ENCODE measurements at places on chromosomes 2 and 18.

GRCh38 chr18:4101009-4101408, 354.1 kb downstream of the DLGAP1 start:
- DNase-seq, result no peak

- DNase-seq, result no peak
Observed at GRCh38 chr2:72134408-72134996, 13.2 kb downstream of the CYP26B1 start.

GRCh38 chr18:46098616-46098933, 479 bp upstream of the ATP5F1A start:
- DNase-seq, result no peak

DNA sequence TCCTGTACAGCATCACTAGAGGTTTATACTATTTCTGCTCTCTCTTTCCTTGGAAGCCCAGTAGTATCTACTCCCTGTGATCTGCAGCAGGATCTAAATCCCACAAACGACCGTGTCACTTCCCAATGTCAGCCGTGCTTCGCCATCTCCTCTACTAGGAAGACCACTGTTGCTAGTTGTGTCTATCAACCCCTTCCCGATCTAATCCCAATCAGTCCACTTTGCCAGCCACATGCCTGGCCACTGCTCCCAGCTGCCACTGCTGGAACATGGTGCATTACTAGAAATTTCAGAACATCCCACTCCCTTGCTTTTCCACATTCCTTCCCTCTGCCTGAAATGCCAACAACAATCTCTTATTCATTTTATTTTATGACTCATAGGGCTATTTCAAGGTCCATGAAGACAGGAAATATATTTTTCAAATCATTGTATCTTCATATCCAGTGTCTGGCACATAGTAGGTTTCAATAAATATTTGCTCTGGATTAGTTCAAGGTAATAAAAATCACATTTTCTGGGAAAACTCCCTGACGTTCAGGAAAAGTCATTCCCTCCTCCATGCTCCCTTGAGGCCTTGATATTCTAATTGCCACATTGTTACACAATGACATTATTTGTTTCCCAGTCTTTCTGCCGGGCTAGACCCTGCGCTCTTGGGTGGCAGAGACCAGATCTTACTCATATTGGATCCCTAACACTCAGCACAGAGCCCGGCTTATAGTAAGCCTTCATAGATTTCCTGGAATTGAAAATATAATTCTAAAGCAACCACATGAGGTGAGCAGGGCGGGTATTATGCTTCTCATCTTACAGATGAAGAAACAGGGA, 2.1 kb upstream of the TRIB2 start:
- no peak for DNase-seq

DNA sequence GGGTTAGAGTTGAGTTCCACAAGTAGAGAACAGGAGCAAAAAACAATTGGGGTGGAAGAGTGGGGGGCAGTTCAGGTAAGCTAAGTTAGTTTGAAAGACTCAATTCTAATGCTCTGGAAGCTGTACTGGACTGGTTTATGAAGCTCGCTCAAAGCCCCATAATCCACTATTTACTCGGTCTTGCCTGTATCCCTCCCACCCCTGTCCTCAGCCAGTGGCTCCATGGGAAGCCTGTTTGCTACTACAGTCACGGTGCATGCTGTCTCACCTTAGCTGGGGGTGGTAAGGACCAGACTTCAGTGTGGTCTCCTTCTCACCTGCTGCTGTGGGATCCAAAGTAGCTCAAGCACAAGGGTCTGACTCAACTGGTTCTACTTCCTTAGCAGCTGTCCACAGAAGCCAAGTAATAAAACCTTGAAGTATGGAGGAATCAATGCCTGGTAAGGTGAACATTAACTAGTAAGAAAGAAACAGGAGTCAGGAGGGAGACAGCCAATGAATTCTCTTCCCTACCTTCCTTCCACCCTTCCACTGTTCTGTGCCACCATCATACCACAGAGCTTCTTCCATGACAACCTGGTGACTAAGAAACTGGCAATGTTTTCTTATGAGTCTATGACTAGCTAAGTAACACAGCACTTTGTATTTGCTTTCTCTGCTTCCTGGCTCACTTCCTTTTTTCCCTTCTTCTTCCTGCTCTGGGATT, 230.8 kb downstream of the SRBD1 start:
- no peak for DNase-seq

DNA sequence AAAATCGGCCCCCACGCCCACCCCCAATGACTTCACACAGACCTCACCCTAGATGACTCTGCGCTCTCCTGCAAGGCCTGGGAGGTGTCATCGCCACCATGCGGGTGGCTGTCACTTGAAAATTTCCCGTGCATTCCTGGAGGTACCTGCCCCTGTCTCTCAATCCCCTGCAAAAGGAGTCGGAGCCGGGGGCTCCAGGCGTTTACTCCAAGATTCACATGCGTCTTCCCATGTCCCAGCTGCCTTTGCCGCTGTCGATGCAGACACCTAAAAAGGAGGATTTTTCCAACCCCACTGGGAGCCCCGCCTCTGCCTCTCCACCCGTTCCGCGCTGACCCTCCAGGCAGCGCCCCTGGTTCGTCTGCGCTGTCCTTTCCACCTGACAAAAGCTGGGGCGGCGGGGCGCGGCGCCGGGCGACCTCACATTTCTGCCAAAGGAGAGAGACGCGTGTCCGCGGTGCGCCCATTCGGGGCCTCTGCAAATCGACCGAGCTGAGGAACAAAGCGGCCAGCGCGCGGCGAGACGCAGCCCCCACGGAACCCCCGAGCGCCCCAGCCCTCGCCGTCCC, 667 bp downstream of the REEP1 start:
- DNase-seq, result no peak

Measured in germinal center (tissue), 1 donor.